ENCODE measurements at places on chromosomes 13 and 19.

GRCh38 chr13:36475468-36475867 is 43.2 kb downstream of the CCNA1 start:
- DNase-seq = no peak

DNA sequence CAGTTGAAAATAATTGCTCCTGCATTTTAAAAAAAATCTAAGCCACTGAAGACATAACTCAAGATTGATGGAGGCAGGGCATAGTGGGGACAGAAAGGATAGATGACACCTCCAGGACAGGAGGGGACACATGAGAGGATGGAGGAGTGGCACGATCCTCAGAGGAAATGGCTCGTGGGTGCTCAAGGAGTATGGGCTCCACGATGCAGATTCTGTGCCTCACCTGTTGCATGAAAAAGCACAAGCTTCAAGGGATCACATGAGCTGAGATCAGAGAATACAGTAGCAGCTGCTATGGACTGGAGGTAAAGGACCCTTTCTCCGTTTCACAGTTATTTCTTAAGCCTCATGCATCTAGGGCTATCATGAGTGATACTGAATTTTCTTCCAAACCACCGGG is 69.7 kb upstream of the KL start:
- no peak for DNase-seq

GRCh38 chr13:80086304-80086721 is 254.6 kb downstream of the SPRY2 start:
- DNase-seq = no peak

GRCh38 chr13:99062593-99062992 is 84.7 kb upstream of the DOCK9 start:
- no peak for DNase-seq

DNA sequence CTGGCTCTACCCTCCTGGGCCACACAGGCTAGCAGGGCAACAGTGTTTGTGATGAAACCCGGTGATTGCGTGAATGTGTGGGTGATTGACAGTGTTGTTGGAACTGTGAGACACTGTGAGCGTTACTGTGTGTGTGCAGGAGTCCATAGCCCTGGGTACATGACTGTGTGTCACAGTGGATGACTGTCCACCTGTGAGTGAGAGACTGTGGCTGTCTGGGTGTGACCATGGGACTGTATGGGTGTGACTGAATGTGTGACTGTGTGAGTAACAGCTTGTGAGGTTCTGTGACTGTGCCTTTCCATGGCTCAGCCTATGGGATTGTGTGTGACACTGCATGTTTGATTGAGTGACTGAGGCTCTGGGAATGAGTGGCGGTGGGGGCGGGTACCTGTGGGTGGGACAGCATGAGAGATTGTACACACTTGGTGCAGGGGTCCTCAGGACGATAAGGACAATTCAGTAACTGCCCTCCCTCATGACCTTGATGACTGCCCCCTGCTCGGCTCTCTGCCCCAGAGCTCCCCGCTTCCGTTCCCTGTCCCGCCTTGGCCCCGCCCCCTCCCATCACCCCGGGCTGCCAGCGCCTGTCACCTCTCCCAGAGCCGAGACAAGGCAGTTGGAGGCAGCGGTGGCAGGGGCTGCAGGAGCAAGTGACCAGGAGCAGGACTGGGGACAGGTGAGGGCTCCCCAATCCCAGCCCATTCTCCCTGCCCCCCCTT is at the start of gene GIPR:
GIPR (plus strand) TSS at position 602 of the 722 bp plus-strand sequence. CDS start 1,300 bp downstream, outside the sequence.
- peak; percentile 54 for DNase-seq

GRCh38 chr19:55658846-55659459 is 4.1 kb downstream of the U2AF2 start:
- DNase-seq = no peak

- DNase-seq = no peak
Measured at GRCh38 chr13:35672611-35673010, 196.1 kb upstream of the MAB21L1 start.

DNA sequence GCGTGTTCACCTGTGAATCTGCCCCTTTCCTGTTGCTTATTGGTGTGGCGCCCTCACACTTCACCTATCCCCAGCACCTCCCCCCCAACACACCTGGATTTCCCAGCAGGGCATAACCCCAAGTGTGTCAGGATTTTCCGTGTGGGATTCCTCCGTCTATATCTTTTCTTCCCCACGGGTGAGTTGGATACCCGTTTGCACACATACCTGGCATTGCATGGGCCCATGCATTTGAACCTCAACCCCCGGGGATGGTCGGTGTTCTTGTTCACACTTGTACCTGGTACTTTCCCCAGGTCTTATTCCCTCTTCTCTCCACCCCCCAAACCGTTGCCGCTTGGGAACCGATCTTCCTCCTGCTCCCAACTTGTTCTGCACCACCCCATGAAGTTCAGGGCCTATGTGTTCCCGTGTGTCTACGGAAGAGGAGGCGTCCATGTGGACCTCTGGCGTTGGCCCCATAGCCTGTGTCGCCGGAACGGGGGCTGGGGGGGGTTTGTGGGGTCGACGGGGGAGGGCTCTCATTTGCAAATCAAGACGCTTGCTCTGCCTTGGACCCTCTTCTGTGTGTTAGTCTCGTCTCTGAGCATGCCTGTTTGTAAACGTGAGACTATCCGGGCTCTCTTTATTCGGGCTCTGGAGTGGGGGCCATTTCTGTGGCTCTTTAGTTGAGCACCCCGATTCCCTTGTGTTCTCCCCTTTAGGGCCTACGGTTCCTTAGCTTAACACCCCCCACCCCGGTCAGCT is 1.7 kb downstream of the PRR12 start:
- no peak for DNase-seq

GRCh38 chr13:109406376-109406992 is 379.9 kb downstream of the IRS2 start:
- no peak for DNase-seq

GRCh38 chr19:58397533-58398037 is 2.1 kb downstream of the RNF225 start:
- DNase-seq = no peak

- DNase-seq = no peak
Measured at GRCh38 chr13:40983259-40983658, 35.9 kb downstream of the ELF1 start.

DNA sequence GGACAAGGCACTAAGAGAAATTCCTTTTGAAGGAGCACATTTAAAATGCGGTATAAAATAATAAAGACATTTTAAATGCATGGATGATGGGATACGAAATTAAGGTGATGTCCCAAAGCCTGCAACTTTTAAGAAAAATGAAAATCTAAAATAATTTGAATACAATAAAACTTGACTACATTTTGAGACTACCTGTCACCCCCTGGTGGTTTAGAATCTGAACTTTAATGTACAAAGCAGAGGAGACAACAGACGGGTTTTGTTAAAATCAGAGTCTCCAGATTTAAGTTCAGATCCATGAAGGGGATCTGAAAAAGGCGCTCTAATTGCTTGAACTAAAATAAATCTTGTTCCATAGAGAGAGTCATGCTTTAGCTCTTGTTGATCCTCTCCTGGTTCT is 1129.3 kb upstream of the PCDH20 start:
- no peak for DNase-seq

DNA sequence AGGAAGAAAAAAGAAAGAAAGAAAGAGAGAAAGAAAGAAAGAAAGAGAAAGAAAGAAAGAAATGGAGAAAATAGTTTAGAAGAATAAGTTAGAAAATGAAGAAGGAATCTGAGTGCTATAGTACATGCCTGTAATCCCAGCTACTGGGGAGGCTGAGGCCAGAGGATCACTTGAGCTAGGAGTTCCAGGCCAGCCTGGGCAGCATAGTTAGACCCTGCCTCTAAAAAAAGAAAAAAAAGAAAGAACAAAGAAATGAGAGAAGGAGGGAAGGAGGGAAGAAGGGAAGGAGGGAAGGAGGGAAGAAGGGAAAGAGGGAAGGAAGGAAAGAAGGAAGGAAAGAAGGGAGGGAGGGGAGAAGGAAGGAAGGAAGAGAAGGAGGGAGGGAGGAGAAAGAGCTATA is 1339.8 kb downstream of the OLFM4 start:
- DNase-seq = no peak

DNA sequence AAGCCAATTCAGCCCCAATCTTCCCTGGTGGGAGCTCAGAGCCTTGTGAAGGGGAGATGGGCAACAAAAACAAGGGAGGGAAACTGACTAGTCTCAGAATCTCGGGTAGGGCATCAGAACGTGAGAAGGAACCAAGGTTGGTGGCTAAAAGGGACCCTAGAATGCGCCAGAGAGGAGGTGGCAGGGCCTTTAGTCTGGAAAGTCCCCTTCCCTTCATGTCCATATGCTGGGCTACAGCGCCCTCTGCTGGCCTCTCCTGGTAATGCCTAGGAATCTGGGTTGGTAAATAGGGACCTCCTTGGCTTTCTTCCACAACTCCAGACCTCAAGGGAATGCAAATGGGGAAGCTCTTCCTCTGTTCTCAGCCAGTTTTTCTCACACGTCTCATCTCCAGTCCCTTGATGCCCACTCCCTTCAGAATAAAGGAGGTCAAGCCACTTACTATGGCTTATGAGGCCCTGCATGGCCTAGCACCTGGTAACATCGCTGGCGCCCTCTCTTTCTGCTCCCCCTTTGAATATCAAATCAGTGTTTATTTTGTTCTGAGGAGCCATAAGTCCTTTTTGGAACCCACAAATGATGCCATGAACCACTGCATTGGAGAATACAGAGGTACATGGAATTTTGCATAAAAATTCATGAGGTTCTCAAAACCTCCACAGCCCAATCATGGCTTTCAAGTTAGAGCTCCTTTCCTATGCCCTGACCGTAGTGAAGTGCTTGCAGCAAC is 1.4 kb upstream of the CCDC97 start:
- DNase-seq = peak; percentile 92

- no peak for DNase-seq
Measured at GRCh38 chr19:12720851-12721655, 2.7 kb downstream of the TNPO2 start.

- peak; percentile 27 for DNase-seq
Measured at GRCh38 chr19:47124937-47125668, 5.5 kb upstream of the SAE1 start.

- DNase-seq = no peak
Measured at GRCh38 chr13:63274772-63275171, 1859.1 kb upstream of the PCDH20 start.

DNA sequence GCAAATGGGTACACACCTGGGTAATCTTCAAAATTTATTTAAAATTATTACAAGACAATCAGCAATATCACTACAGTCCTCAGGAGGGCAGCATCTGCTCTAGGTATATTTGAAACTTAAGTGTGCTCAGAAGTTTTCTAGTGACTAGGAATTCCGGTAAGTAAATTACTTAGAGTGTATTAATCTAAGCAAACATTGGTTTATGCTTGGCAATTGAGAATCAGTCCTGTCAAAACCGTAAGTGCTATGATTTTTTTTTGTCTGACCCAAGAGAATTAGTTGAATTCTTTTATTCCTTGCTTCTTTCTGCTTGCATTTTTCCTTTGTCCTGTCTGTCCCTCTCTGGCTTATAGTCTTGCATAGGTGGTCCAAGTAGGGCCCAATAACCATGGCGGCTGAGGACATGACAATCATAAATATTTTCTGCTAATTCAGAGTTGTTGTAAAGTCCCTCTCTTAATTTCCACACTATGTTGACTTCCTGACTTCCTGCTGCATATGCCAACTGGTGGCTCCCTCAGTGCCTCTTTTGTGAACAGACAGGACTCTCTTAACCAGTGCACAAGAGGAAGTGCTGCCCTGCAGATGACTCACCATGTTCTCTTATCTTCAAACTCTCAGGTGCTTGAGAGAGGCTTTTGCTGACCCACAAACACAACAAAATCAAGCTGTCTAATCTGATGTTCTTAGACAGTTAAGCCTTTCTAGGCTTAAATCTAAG is 82.2 kb downstream of the SLAIN1 start:
- peak; percentile 14 for DNase-seq

GRCh38 chr19:15253513-15253912 is 21.3 kb upstream of the EPHX3 start:
- no peak for DNase-seq

- DNase-seq = no peak
Measured at GRCh38 chr13:72534951-72535640, 192.3 kb downstream of the MZT1 start.

GRCh38 chr19:28504139-28504538 is 708.8 kb downstream of the UQCRFS1 start:
- no peak for DNase-seq

- peak; percentile 36 for DNase-seq
Measured at GRCh38 chr13:72643311-72643989, 84.0 kb downstream of the MZT1 start.

Measured in activated CD4-positive, alpha-beta T cell treated with anti-CD3 and anti-CD28 coated beads, Interleukin-2, amount 50 U/mL, for 24 hours (primary cell).